Activated naive CD8-positive, alpha-beta T cell treated with anti-CD3 and anti-CD28 coated beads, Interleukin-2, amount 50 U/mL, for 24 hours (primary cell): ENCODE measurements at places on chromosomes 2 and 18.

DNA sequence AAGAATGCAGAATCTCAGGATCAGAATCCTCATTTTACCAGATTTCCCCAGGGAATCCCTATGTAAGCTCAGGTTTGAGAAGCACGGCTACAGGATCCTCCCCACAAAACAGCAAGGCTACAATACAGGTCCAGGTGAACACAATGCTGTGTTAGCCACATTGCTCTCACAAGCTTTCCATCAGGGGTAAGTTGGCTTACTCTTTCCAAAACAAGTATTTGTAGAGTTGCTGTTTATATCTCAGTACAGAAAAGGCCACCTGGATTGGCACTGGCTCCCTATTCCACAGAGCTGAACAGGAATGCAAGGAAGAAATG is 11.0 kb downstream of the SPRED2 start:
- no peak for DNase-seq

DNA sequence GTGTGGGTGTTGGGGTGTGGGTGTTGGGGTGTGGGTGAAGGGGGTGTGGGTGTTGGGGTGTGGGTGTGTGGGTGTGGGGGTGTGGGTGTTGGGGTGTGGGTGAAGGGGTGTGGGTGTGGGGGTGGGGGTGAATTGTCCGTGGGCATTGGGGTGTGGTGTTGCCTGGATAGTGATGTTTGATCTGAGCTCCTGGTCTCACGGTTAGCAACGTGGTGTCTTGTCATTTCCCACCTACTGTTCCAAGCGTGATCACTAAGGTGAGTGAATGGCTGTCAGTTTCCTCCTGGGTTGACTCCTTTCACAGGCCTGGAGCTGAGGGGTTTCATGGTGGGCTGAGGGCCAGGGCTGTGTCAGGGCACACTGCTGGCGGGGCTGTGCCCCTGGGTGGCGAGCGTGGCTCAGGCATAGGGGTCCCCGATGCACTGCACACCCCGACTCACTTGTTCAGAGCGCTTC is 27.2 kb downstream of the RTP5 start:
- DNase-seq = no peak

DNA sequence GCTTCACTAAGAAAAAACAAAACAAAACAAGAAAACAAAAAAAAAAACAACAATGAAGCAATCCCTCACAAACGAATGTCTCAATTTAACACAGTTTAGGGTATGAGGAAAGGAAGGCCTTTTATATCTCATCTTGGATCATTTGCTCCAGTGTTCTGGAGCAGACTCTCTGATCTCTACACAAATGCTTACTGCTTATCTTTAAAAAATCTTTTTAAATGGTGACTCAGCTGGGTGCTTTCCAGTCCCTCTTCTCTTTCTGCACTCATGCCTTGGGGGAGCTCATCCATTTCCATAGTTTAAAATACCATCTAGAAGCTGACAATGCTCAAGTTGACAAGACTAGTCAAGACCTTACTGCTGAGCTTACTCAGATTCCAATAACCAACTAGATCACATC is 56.2 kb downstream of the ETAA1 start:
- no peak for DNase-seq

DNA sequence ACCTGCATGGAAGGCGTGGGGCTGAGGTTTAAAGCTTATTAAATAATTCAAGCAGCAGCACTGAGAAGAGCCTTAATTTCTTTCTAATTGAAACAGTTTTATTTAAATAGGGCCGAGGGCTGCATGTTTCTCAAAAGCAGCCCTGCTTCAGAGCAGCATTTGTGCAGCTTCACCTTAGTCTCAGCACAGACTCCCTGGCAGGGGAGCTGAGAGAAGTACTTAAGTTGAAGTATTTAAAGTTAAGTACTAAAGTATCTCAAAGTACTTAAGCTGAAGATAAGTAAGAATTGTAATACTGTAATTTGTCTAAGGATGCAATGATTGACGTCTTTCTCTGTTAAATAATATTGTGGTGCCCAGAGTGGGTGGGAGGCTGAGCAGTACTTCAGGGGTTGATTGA is 31.4 kb downstream of the IMPA2 start:
- DNase-seq = no peak

DNA sequence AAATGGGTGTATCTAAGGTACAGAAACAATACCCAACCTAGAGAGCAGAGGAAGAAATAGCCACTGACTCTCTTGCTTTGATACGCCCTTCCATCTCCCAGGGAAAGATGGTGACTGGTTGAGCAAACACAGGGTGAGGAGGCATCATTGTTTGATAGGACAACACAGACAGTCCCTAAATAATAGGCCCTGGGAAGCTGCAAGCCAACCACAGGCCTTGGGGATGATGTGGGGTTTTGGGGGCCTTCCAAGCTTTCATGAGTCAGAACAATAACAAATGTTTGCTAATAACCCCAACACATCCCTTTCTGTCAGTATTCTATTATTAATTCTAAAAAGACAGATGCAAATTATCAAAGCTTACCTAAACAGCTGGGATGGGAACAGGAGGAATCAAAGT is 9.8 kb downstream of the LGALSL start:
- DNase-seq = no peak

DNA sequence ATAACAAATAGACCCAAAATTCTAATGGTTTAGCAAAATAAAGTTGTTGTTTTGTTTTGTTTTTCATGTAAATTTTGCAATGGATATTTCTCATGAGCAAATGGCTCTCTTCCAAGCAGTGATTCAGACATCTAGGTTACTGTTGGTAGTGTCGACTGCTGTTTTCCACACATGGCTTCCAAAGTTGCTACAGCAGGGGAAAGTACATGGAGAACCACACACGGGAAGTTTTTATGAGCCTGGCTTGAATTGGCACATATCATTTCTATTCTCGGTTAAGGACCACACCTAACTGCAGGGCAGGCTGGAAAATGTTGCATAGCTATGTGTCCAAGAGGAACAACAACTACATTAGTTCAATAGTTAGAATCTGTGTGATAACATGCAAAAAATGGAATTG is 262.1 kb downstream of the GALNT13 start:
- DNase-seq = no peak

GRCh38 chr2:32931945-32932709 is 14.6 kb upstream of the LTBP1 start:
- DNase-seq = no peak

GRCh38 chr2:63192169-63192888 is 141.7 kb downstream of the OTX1 start:
- DNase-seq = no peak

GRCh38 chr2:158988501-158988900 is 20.1 kb downstream of the TANC1 start:
- no peak for DNase-seq

DNA sequence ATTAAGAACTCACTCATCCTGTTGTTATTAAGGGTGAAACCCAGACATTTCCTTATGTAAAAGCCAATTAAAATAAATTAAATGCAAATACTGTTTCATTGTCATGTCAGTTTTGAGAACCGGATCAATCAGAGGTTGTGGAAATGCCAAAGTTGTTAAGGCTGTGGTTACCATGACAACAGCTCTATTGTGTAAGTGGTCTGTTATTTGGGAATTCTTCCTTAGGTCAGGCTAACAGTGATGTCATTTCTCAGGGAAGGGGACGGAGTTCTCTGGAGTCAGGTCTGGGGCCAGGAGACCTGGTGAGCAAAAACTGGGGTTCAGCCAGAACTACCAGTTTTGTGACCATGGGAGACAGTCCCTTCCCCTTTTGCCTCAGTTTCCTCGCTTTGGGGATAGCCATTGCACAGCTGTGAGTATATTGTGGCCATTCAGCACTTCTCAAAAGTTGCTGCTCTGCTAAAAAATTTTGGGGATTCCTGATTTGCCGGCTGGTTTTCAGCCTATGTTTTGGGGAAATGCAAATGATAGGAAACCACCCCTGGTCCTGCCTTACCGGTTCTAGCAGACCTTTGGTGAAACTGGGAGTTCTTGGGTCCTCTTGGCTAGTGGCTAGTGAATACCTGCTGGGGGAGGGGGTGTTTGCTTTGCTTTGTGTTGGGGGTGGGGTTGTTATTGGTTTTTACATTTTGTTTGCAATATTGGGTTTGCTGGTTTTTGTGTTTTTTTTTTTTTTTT is 21.6 kb downstream of the HPCAL1 start:
- DNase-seq = no peak

DNA sequence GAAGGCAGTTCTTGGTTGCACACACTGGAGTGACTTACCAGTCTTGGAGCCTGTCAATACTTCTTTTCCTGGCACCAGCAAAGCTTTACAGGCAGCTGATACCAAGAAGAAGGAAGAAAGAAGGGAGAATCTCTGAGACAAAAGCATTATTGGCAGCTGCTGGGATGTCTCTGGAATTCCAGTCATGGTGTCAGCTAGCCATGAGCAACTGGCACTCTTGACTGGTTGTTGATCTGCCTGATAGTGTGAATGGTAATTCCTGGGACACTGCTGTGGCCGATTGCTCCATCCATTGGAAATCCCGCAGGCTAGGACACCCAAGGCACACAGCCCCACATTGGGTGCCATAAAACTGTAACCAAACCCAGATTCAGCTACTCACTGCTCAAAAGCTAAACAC is 17.8 kb upstream of the SPAG16 start:
- no peak for DNase-seq

DNA sequence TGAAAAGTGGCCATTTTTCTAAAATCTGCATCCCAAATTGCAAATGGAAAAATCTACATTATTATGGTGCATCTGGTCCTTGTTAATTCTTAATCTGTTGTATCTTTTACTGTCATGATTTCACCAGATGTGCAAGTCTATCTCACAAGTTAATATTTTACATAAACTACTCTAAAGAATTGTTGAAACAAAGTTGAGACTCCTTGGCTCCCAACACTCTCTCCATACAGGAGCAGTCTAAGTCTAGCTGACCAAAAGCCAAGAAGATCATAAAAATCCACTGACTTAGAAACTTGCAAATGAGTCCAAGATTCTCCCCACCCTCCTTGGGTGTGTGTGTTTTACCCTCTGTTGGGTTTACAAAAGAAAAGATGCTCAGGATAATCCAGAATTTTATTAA is 85.1 kb downstream of the NCKAP5 start:
- no peak for DNase-seq

DNA sequence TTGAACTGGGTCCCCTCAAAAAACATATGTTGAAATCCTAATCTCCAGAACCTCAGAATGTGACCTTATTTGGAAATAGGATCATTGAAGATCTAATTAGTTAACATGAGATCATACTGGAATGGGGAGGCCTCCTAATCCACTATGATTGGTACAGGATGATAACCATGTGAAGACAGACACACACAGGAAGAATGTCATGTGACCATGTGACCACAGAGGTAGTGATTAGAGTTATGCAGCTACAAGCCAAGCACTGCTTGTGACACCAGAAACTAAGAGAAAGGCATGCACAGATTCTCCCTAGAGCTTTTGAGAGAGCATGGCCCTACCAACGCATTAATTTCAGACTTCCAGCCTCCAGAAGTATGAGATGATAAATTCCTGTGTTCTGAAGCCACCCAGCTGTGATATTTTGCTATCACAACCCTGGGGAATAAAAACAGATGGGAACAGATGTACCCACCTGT is 47.0 kb upstream of the TGIF1 start:
- DNase-seq = no peak

DNA sequence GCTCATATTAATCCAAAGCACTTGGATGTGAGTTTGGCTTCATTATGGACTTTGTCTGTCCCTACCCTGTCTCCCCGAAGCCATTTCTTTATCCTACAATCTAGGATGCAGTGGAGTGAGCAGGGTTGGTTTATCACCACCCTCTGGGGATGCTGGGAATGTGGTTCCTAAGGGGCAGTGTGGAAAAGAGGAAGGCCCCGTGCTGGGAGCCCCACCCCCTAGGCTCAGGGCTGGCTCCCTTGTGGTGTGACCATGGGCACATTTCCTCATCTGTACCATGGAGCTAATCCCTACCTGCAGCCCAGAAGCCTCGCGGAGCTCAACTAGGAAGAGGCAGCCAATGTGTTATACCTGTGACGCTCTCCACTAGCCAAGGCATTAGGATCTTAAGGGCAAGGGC is 92.5 kb downstream of the TGOLN2 start:
- DNase-seq = no peak

GRCh38 chr18:46134920-46135675 is 30.9 kb downstream of the HAUS1 start:
- DNase-seq = no peak

DNA sequence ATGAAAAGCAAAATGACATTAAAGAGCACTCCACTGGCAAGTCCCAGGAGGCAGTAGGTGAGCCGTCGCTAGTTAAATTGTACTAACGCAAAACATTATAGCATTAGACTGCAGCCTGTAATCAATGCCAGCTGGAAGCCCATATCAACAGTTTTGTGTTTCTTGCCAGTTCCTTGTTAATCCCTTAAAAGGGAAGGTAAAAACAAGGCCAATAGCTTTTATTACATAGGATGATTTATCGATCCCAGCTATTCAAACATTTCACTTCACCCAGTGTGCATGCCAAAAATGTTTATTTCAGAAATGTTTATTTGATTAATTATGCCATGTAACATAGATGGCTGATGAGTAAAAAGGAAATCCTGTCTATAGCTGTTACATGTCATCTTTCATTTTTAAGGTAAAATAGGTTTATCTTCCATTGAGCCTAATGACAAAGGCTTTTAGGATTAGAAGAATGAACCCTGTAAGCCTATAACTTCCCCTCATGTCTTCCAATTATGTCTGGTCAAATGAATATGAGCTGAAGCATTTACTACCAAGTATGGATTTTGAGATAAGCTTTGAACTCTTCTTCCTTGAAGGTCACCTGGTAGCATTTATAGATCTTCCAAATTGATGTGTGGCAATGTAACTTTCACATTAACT is 591.2 kb downstream of the RNF144A start:
- DNase-seq = no peak

DNA sequence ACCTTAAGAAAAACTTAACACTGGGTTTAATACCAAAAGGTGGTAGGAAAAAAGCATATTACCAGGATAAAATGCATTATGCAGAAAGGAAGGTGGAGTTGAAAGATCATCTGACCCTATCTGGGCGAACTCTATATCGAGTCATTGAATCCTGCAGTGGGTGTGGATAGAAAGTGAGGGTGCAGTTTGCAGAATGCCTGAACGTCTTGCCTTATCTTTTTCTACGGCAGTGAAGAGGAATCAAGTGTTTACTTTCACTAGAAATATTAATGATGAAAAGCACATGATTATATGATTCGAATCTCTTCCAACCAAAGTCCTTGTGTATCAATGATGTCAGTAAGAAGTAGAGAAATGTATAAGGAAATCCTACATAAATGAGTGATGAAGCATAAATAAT is 4.3 kb upstream of the CAVIN2 start:
- no peak for DNase-seq

DNA sequence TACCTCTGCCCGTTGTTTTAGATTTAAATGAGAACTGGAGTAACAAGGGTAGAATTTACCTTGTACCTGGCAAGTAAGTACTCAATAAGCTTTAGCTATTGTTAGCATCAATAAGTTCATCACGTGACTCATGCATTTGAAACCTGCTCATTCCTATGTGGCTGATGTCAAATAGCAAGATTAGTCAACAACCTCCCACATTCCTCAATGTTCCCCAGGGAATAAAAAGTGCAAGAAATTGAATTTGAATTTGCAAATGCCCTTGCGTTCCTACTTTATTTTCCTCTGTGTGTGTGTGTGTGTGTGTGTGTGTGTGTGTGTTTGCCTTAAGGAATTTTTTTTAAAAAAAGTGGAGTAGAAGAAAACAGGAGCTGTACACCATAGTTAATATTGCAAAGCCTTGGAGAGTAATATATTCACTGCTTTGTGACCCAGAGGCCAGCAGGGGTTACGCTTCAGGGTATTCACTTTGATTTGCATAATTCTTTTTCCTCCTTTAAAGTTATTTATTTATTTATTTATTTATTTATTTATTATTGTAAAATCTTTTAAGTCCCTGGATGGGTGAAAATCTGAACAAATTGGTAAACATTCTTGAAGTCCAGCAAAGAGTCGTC is 43.9 kb upstream of the DNAH7 start:
- no peak for DNase-seq

- DNase-seq = no peak
Observed at GRCh38 chr2:177285892-177286715, 21.6 kb upstream of the NFE2L2 start.
